ENCODE measurements at places on chromosomes 16 and 17.
A peak's percentile ranks its signal among the peaks of the same experiment; 100 is the strongest.

DNA sequence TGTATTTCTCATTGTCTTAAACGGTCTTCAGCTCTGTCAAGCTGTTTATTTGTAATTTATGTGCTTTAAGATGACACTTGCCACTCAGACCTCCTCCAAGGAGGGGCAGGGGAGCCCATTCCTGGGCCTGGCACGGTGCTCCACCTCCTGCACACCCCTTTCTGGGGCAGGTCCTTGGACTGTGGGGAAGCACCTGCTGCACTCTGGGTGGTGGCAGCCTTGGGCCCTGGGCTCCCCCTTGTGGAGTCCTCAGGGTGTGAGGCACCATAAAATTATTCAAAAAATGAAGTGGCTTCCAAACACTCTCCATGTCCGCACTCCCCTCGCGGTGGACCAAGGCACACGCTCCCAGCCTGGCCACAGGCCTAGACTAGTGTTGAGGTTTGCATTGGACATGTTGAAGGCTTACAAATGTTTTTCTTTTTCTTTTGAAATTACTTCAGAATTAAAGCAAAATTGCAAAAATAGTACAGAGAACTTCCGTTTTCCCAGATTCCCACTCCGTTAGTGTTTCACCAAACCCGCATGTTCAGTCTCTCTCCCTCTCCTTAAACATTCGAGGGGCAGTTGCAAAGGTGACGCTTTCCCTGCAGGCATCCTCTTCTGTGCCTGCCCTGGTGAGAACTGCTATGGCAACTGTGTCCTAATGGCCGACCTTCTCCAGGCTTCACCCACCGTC lies 32.4 kb downstream of the FOXK2 start:
- peak; percentile 89 for DNase-seq

GRCh38 chr17:59838052-59838916 lies 54.5 kb downstream of the TUBD1 start:
- no peak for DNase-seq

DNA sequence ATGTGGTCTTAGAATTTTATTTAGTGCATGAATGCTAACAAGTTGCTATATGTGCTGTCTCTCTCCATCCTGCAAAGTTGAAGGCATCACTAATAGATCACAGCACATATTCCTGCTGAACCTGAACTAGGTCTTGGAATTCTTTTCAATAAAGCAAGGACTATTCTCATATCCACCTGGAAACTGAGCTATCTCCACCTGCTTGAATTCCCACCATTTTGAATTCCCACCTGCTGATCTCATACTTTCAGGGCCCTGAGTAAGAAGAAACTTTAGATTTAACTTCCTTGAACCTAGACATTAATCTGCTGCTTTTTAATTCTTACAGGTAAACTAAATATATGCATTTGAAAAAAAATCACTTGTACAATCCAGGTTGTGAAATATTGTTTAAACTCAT lies 445.3 kb upstream of the CCL2 start:
- no peak for DNase-seq

DNA sequence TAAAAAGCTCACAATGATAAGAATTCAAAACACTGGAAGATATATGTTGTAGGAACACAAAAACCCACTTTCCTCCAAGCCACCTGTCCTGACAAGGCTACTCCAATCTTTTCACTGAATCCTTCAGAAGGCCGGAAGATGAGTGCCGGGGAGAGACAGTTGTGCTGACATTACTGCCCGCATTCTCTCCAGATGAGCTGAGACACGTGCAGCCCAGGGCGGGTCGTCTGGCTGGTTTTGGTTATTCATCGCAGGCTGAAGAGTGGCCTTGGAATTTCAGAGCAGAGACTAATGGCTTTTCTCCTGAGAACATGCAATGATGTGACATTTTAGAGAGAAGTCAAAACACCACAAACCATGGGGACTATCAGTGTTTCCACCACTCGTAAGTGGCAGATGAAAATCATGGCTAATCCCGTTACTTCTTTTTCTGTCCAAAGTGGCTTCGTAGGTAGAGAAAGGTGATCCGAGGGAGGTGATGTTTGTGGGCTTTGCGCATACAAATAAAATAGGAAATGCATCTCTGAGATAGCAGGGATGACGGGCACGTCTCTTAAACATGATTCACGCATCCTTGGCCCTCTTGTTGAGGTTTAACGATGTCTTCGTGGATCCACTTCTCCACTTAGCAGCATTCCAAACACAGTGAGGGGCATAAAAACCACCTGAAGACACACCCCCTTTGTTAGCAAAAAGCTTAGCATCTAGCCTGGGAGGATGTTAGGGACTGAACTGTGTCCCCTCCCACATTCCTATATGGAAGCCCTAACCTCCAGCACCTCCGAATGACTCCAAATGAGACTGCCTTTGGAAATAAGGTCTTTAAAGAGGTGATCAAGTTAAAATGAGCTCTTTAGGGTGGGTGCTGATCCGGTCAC lies 134.0 kb downstream of the IRX3 start:
- no peak for DNase-seq

- DNase-seq, result no peak
Observed at GRCh38 chr16:4691666-4692412, 1.5 kb upstream of the NUDT16L1 start.
